ENCODE measurements at places on chromosomes 1 and 21.

GRCh38 chr1:27658951-27659496 lies 13.0 kb downstream of the IFI6 start:
- DNase-seq: peak; percentile 45

GRCh38 chr1:210467440-210468043 lies 138.8 kb downstream of the HHAT start:
- DNase-seq: no peak

DNA sequence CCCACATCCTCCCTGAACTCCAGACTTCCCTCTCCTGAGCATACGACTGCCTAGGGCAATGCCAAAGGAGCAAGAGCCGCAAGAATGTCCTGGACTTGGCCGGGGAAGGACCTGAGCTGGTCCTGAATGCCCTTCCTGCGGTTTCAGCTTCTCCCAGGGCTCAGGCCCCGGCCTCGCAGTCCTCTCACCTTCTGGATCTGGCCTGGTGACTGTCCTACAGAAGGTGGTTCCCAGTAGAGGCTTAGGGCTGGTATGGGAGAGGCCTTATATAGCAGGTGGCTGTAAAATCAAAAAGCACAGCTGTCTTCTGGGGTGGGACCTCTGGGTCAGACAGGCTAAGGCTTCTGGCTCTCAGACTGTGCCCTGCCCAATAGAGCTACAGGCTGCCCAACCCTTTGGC lies at the start of gene LYPD8:
LYPD8 (minus strand) TSS at position 243 of the 400 bp plus-strand sequence. CDS start 4,678 bp downstream, outside the sequence.
- DNase-seq: no peak

DNA sequence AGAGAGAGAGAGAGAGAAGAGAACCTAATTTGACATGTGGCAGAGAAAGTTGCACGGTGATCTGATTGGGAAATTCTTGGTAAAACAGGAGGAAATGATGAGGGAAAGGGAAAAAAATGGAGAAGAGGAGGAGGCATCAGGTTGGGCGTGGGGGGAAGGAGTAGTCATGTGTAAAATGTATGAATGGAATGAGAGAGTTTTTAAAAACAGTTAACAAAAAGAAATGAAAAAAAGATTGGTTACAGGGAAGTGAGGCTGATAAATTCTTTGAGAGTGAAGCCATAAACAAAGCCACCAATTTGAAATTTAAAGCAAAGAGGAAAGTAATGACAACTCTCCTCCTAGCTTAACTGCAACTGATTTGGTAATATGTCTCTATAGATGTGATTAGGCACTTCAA lies 409.2 kb downstream of the USH2A start:
- no peak for DNase-seq

DNA sequence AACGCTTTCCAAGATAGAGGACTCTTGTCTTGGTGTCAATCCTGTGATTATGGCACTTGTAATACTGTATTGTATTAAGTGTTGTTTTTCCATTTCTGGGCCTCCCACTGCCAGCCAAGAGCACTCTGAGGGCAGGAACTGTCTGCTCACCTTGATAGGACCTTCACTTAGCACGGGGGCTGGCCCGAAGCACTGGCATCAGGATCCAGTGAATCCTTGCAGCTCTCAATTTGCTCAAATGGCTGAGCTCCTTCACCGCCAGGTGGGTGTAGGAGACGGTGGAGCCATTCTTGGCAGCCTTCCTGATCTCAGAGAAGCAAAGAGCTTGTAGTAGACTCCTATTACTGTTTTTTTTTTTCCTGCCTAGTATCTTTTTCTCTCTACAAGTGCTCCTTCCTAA lies 17.7 kb downstream of the MECR start:
- no peak for DNase-seq

DNA sequence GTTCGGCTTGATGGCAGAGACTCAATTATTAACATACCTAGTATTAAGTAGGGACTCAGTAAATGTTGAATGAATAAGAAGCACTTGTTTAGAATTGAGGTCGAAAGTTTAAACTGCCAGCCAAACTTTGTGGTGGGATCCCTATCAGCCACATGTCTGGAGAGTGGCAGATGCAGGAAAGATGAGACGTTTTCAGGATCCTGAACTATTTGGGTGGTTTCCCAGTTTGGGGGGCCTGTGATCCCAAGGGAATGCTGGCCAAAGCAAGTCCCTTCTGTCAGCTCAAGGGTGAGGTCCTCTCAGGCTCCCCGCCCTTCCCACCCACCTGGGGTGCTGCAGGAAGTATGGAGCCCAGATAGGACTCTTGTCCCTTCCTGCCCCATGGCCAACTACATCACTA lies 38.6 kb downstream of the KCNC4 start:
- DNase-seq: no peak

DNA sequence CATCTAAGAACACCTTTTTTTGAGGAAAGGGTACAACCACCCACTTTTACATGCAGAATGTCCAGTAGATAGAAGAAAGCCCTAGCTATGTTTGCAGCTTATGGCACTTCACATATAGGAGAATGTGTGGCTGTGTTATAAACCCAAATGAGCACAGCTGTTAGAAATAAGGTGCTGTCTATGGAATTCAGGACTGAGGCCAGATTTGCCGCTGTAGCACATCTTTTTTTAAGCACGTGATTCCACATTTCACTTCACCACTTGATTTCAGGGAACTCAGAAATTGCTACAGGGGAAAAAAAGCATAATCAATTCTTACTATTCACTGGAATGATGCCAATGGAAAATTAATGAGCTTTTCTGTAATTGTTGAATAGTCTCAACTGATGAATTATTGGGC lies 147.2 kb upstream of the ADAMTS5 start:
- no peak for DNase-seq

- DNase-seq: peak; percentile 89
These were observed 14.4 kb downstream of the RNF223 start for GRCh38 chr1:1059494-1060280.

GRCh38 chr1:228279722-228280105 lies 71.9 kb downstream of the OBSCN start:
- DNase-seq: no peak

- peak; percentile 85 for DNase-seq
These were observed 826 bp downstream of the LAPTM5 start for GRCh38 chr1:30756545-30757351.

DNA sequence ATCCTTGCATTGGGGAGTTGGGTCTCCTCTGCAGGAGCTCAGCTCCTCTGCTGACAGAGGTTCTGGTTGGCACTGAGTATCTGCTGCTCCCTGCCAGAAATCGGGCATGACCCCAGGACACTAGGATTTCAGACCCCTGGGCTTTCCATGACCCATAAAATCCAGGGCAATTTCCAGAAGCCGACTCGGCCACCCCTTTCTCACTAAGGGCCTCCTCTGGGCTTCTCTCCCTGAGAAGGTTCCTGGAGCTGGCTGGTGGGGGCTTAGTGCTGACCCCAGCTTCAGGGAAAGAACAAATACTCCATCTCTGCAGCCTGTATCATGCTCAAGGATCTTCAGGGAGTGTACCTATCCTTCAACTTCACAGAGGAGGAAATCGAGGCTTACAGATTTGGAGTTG lies 603.4 kb downstream of the PTPRU start:
- DNase-seq: no peak

- DNase-seq: no peak
These were observed 82.7 kb downstream of the HLCS start for GRCh38 chr21:36883532-36884486.

- no peak for DNase-seq
These were observed 1.4 kb downstream of the NCF2 start for GRCh38 chr1:183588827-183589226.

DNA sequence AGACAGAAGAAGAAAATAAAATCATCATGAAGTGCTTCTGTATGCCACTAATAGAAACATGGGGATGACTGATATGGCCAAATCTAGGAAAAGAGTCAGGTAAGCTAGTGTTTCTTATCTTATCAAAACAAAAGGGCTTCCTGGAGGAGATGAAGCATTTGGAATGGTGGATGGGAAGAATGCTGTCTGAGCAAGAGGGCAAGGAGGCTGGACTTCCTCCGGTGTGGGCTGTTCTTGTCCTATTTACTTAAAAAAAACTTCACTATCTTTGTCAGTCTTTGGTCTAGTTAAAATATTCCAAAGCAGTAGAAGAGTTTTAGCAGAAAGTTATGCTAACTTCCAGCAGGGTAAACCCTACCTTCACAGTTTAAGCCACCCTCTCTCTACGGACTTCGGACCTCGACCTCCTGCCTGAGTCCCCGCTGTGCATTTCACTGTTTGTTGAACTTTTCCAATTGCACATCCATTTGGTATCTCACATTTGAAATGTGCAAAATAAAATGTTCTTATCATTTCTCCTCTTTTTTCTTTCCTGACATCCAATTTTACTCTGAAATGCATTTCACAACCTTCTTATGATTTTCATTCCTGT lies 64.8 kb upstream of the TSPAN2 start:
- DNase-seq: no peak

- no peak for DNase-seq
These were observed 22.1 kb upstream of the GBP2 start for GRCh38 chr1:89147678-89148658.

Data from right cardiac atrium (tissue), 5 donors.